ENCODE measurements at places on chromosomes 16 and 17. TPM values are rescaled to one million over a fixed set of nuclear protein-coding genes. Genes with fewer than 3 reads are reported as not detected.

Gene RRAD
- 3.4 TPM for total RNA-seq

Gene ACSM2A
- not detected for total RNA-seq

DNA sequence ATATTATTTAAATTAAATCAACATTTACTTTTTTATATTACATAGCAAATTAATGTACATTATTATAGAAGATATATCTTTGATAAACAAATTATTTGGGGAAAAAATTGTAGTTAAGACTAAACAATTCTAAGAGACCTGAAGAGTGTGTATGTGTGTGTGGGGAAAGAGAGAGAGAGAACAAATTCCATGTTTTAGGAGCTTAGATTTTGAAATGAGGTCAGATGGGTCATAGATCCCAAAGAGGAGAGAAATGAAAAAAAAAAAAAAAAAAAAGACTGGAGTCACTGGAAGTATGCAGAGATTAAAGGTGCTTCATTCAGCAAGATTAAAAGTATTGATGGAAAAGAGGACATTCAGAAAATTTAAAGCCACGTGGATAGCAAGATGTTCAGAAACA is 206.8 kb downstream of the CNTNAP4 start:
- no peak for DNase-seq

Gene BIRC5
- total RNA-seq: 5.6 TPM

Gene TMIGD1
- total RNA-seq: 412 TPM

DNA sequence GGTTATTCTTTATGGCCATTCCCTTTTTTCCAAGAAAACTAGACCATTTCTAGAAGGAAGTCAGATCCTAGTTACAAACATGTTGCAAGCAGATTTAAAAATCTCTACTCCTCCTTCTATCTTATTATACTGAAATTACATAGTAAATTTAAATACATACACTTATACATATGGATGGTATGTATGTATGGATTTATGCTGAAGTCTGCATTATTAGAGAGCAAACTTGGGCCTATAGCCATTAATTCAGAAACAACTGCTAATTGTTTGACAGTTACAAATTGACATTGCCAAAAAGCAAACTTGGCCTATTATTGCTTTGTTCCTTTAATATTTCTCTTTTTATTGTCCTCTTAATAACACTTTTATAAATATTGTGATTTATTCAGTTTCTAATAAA is 67.1 kb downstream of the NFAT5 start:
- DNase-seq: no peak

DNA sequence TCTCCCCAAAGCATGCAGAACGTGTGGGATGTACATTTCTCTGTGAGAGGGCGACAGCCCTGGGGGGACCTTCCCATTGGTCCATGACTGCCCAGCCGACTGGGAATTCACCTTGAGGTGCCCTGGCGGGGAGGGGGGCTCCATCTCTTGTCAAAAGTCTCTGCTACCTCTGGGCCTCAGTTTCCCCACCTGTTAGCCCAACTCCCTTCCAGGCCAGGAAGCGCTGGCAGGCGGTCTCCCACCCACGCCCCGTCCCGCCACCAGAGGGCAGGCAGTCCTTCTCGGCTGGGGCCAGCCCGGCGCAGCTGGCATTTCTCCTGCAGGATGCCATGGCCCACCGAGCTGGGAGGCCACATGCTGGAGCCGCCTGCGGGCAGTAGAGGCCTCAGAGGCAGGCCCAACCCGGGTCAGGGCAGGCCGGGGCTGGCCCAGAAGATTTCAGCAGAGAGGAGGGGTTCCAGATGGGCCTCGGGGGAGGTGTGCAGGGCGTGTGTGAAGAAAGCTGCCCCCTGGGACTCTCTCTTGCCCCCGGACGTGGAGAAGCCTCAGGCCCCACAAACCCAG is 16.6 kb downstream of the CD7 start:
- peak; percentile 89 for DNase-seq

DNA sequence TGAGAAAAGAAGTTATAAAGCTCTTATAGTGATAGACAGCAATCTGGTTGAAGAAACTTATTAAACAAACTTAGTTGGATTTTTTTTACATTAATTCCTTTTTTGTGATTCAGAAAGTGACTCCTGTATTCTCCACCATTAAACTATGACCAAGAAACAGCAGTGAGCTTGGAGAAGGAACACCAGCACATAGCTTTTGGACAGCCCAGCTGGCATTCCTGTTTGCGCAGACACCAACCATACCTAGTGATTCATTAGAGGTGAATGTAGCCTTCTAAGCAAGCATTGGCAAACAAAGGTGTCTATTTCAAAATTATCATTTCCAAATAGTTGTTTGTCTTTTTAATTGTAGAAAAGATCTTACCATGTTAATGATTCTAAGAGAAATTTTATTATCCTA is 94.4 kb downstream of the STXBP4 start:
- DNase-seq: no peak

Gene NPTX1
- 0.80 TPM for total RNA-seq

Gene PTX4
- not detected for total RNA-seq

Gene SPG7
- total RNA-seq: 334 TPM

Gene FBXO39
- total RNA-seq: not detected

DNA sequence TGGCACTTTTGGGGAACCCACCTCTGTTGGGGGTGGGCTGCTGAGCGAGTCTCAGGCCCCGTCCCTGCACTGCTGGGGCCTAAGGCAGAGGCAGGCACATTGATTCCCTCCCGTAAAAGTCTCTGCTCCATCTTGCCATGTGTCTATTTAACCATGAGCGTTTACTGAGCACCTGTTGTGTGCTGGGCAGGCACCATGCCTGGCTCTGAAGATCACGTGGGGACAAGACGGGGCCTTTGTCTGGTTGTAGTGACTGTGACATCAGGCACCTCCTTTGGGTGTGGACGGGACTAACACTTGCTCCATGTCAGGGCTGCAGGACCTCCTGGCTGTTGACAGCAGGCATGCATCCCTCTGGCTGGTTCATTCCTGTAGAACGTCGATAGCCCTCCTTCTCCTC is 204.7 kb upstream of the CIBAR2 start:
- no peak for DNase-seq

Gene C16orf89
- 0.80 TPM for total RNA-seq

DNA sequence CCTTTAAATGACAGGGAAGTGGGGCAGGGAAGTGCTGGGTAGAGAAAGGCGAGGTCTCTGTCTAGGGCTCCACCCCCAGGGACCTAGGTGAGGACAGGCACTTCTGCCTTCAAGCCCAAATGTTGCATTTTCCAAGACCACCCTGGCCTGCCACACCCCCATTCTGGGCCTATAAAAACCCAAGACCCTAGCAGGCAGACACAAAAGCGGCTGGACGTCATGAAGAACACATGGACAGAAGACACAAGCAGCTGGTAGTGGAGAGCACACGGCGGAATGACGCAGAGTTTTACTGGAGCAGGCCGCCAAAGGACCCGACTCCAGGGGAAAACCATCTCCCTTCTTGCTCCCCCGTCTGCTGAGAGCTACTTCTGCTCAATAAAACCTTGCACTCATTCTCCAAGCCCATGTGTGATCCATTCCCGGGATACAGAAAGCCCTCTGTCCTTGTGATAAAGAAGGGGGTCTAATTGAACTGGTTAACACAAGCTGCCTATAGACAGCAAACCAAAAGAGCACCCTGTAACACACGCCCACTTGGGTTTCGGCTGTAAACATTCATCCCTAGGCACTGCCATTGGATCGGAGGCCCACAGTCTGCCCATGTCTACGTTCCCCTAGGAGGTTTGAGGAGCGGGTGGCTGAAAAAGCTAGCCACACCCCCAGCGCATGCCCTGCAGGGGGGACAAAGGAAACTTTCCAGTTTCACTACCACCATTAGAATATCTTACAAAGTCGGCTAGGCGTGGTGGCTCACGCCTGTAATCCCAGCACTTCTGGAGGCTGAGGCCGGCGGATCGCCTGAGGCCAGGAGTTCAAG is 622.2 kb upstream of the SALL1 start:
- no peak for DNase-seq

GRCh38 chr17:32461853-32462617 is 17.7 kb downstream of the PSMD11 start:
- DNase-seq: no peak

Gene TBC1D3E
- not detected for total RNA-seq

Gene COX4I1
- total RNA-seq: 377 TPM

GRCh38 chr16:88759976-88760350 is 25.1 kb downstream of the PIEZO1 start:
- DNase-seq: no peak

GRCh38 chr17:50350733-50351132 is 4.8 kb downstream of the XYLT2 start:
- DNase-seq: no peak

Gene LRRC75A
- 186 TPM for total RNA-seq

Gene SLC12A4
- 83.3 TPM for total RNA-seq

Gene WSCD1
- total RNA-seq: 5.8 TPM

Measured in Peyer's patch (tissue), 4 donors.